Peyer's patch (tissue), 4 donors: ENCODE measurements at places on chromosomes 2 and 18. TPM values are rescaled to one million over a fixed set of nuclear protein-coding genes. Genes with fewer than 3 reads are reported as not detected.

GRCh38 chr2:20584399-20585358 lies 66.2 kb downstream of the HS1BP3 start:
- no peaks in the 10 kb centered on the region for H3K36me3 ChIP-seq
- no peaks in the 10 kb centered on the region for H3K4me1 ChIP-seq
- no peaks in the 10 kb centered on the region for H3K27me3 ChIP-seq
- peak overlapping the region; percentile 69 for H3K27ac ChIP-seq

DNA sequence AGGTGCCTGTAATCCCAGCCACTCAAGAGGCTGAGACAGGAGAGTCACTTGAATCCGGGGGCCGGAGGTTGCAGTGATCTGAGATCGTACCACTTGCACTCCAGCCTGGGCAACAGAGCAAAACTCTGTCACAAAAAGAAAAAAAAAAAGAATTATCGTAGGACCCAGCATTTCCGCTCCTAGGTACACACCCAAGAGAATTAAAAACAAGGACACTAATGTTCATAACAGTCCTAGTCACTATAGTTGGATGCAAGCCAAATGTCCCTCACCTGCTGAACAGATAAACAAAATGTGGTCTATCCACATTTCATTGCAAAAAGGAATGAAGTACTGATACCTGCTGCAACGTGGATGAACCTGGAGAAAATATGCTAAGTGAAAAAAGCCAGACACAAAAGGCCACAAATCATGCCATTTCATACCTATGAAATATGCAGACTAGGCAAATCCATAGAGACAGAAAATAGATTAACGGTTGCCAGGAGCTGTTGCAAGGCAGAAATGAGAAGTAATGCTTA lies 21.2 kb downstream of the ADRA2B start:
- H3K36me3 ChIP-seq, result no peaks in the 10 kb centered on the region
- no peak overlapping the region for H3K27ac ChIP-seq
- no peak overlapping the region for H3K4me3 ChIP-seq
- DNase-seq, result no peak

- no peaks in the 10 kb centered on the region for H3K4me1 ChIP-seq
- peak overlapping the region; percentile 42 for H3K27ac ChIP-seq
- no peaks in the 10 kb centered on the region for H3K27me3 ChIP-seq
- H3K36me3 ChIP-seq, result no peaks in the 10 kb centered on the region
- DNase-seq, result no peak
- peak overlapping the region; percentile 49 for H3K4me3 ChIP-seq
Observed at GRCh38 chr18:46334868-46335281, 230.7 kb downstream of the HAUS1 start.

- no peaks in the 10 kb centered on the region for H3K36me3 ChIP-seq
- DNase-seq, result peak; percentile 32
- no peaks in the 10 kb centered on the region for H3K27me3 ChIP-seq
- no peaks in the 10 kb centered on the region for H3K4me1 ChIP-seq
- H3K4me3 ChIP-seq, result no peak overlapping the region
Observed at GRCh38 chr18:80188643-80189530, 58.4 kb downstream of the PARD6G start.

- DNase-seq, result no peak
- H3K27me3 ChIP-seq, result no peaks in the 10 kb centered on the region
- no peaks in the 10 kb centered on the region for H3K36me3 ChIP-seq
- peak overlapping the region; percentile 66 for H3K27ac ChIP-seq
- H3K4me1 ChIP-seq, result no peaks in the 10 kb centered on the region
Observed at GRCh38 chr2:176140513-176141317, 10.6 kb upstream of the HOXD4 start.

GRCh38 chr2:66749566-66749965 lies 314.6 kb downstream of the MEIS1 start:
- H3K27me3 ChIP-seq, result no peaks in the 10 kb centered on the region
- no peak overlapping the region for H3K4me3 ChIP-seq
- DNase-seq, result no peak
- H3K27ac ChIP-seq, result no peak overlapping the region
- no peaks in the 10 kb centered on the region for H3K36me3 ChIP-seq

DNA sequence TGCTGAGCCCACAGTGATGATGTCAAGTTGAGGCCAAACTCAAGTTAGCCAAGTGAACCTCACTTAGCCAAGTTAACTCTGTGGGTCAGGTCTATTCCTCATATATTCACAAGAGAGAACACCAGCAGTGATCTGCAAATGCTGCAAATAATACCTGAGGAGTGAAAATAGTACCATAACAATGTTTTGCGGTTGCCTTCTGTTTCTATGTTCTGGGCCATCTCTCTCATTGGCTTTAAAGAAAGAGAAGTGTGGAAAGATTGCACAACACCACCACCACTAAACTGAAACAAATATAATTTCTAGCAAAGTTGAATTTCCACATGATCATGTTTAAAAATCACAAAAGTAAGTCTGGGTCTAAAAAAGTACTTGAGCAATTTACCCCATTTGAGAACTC lies 211.1 kb upstream of the GALNT5 start:
- no peaks in the 10 kb centered on the region for H3K27me3 ChIP-seq
- H3K27ac ChIP-seq, result no peak overlapping the region
- no peaks in the 10 kb centered on the region for H3K4me1 ChIP-seq
- no peaks in the 10 kb centered on the region for H3K36me3 ChIP-seq
- H3K4me3 ChIP-seq, result no peak overlapping the region

DNA sequence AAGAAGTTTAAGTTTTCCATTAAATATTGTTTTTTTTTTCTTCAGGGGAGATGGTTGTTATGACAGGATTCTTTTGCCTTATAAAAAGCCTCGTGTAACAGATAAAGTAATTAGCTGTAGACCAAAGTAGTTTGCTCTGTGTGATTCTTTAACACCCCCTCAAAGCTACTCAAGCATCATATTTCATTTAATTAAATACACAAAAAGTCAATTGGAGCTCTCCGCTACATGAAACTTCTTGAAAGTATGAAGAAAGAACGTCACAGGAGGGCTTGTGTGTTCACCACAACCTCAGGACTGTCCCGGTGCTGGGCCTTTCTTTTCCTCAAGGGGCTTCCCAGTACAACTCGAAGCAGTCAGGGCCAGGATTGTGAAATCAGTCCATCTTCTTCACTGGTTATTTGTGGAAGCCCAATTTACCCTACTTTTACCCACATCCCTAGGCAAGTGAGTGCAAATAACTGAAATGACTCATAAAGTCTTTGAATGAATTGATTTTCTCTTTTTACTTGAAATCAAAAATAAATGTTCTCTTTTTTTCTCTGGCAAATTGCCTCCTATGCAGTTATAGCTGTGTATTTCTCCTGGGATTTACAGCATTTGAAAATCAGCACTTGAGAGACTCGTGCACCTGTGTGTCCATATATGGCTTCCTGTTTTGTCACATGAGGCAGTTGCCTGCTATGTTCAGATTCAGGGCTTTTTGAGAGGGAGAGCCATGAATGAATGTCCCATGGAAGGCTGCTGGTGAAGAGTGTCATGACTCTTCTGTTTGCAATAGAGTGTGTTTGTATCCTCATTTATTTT lies 48.6 kb downstream of the LINC00305 start:
- no peaks in the 10 kb centered on the region for H3K4me1 ChIP-seq
- no peak overlapping the region for H3K4me3 ChIP-seq
- H3K36me3 ChIP-seq, result no peaks in the 10 kb centered on the region
- no peaks in the 10 kb centered on the region for H3K27me3 ChIP-seq

GRCh38 chr2:128008074-128008672 lies 19.7 kb downstream of the SAP130 start:
- H3K4me3 ChIP-seq, result no peak overlapping the region
- no peak overlapping the region for H3K27ac ChIP-seq
- no peaks in the 10 kb centered on the region for H3K4me1 ChIP-seq
- no peaks in the 10 kb centered on the region for H3K27me3 ChIP-seq
- no peak for DNase-seq
- no peaks in the 10 kb centered on the region for H3K36me3 ChIP-seq

- H3K4me1 ChIP-seq, result peaks cover 6% of the 10 kb centered on the region
- no peak overlapping the region for H3K4me3 ChIP-seq
- DNase-seq, result no peak
- H3K27me3 ChIP-seq, result no peaks in the 10 kb centered on the region
Observed at GRCh38 chr2:238155761-238156694, 2.7 kb upstream of the ERFE start.

- H3K27ac ChIP-seq, result no peak overlapping the region
- no peaks in the 10 kb centered on the region for H3K36me3 ChIP-seq
- no peak overlapping the region for H3K4me3 ChIP-seq
- peaks cover 26% of the 10 kb centered on the region for H3K4me1 ChIP-seq
- DNase-seq, result peak; percentile 81
- H3K27me3 ChIP-seq, result no peaks in the 10 kb centered on the region
Observed at GRCh38 chr18:48785091-48785614, 165.6 kb downstream of the SMAD7 start.

DNA sequence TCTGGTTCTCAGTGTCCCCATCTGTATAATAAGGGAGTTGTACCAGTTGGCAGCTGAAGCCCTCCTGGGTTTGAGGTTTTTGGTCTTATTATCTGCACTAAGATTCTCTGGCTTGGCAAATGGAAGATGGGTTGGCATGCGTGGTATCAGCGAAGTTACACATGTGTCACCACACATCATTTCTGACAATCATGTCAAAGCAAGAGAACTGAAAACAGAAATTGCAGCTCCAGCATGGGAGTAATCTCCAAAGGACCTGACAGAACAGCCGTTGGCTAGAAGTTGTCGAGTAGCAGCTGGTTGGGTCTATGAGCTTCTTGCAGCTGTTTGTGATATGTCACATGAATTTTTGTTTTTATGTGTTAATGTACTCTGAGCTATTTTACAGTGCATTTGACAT lies 317.4 kb downstream of the SLC4A3 start:
- H3K4me3 ChIP-seq, result no peak overlapping the region
- no peaks in the 10 kb centered on the region for H3K4me1 ChIP-seq
- no peaks in the 10 kb centered on the region for H3K36me3 ChIP-seq
- no peak overlapping the region for H3K27ac ChIP-seq

- no peak for DNase-seq
- no peak overlapping the region for H3K27ac ChIP-seq
- H3K27me3 ChIP-seq, result no peaks in the 10 kb centered on the region
Observed at GRCh38 chr18:32438173-32438572, 32.5 kb downstream of the GAREM1 start.

DNA sequence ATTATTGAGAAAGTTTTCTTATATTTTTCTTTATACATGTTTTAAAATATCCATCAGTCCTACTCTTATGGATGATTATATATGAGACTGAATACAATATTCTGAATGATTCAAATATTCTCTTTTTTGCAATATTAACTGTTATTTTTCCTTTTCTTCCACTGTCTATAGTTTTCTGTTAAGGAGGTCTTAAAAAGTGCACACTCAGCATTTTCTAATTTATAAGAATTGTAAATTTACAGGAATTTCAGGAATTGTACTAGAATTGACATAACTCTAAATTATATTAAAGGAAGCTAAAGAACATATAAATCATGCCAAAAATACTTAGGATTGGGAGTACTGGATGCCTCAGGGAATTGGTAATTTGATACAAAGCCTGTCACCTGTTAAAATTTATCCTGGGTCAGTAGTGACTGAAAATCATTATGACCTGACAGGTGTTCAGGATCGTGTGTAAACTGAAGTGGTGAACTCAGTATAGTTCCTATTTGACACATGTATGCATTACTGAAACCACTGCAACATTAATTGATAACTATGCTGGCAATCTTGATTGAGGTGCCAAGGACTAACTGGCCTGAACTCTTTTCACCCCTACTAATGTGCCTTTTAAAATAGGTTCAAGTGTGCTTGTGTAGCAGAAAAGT lies 30.4 kb downstream of the MSTN start:
- DNase-seq, result no peak
- no peaks in the 10 kb centered on the region for H3K27me3 ChIP-seq
- H3K36me3 ChIP-seq, result no peaks in the 10 kb centered on the region
- H3K4me1 ChIP-seq, result no peaks in the 10 kb centered on the region
- H3K27ac ChIP-seq, result no peak overlapping the region

- no peak overlapping the region for H3K4me3 ChIP-seq
- H3K4me1 ChIP-seq, result no peaks in the 10 kb centered on the region
- H3K27me3 ChIP-seq, result no peaks in the 10 kb centered on the region
Observed at GRCh38 chr2:184425083-184425482, 173.2 kb upstream of the ZNF804A start.

DNA sequence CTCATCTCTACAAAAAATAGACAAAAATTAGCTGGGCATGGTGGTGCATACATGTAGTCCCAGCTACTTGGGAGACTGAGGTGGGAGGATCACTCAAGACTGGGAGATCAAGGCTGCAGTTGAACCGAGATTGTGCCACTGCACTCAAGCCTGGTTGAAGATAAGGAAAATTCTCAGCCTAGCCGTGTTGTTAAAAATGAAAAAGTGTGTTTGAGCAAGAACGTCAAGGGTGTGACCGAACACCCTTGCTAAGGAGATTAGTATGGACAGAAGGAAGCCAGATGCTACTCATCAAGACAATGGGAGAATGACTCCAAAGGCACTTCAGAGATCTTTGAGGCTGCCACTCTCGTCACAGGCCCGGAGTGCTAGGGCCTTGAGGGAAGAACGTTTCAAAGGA lies 70.0 kb upstream of the NDUFV2 start:
- H3K4me3 ChIP-seq, result no peak overlapping the region
- H3K27me3 ChIP-seq, result no peaks in the 10 kb centered on the region
- no peak for DNase-seq
- no peaks in the 10 kb centered on the region for H3K36me3 ChIP-seq
- H3K4me1 ChIP-seq, result no peaks in the 10 kb centered on the region

DNA sequence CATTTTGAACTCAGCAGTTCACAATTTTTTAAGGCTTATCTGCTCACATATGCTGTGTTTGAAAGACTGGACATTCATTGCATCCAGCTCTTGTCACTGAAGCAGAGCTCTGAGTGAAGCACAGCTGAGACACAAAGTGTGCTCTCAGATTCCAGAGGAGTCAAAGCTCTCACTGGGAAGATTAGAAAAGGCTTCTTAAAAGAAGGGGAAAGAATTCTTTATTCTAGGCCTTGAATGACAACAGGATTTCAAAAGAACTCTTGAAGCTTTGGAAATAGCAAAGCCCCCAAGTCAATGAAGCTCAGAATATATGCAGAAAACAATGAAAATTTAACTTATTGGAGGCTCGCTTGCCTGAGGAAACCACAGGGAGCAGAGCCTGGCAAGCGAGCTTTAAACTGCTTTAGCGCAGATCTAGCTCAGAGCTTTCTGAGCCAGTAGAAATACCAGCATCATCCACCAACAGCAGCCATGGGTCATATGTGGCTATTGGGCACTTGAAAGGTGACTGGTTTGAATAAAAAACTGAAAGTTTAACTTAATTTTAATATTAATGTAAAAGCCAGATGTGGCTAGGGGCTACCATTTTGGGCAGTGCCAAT lies 369.7 kb downstream of the OSR1 start:
- no peaks in the 10 kb centered on the region for H3K4me1 ChIP-seq
- no peak overlapping the region for H3K4me3 ChIP-seq
- DNase-seq, result no peak
- no peaks in the 10 kb centered on the region for H3K27me3 ChIP-seq
- H3K36me3 ChIP-seq, result no peaks in the 10 kb centered on the region

- H3K27me3 ChIP-seq, result no peaks in the 10 kb centered on the region
- H3K36me3 ChIP-seq, result no peaks in the 10 kb centered on the region
- no peak for DNase-seq
- H3K4me3 ChIP-seq, result peak overlapping the region; percentile 36
Observed at GRCh38 chr18:23619388-23619881, 33.1 kb upstream of the NPC1 start.

CFC1 gene
- total RNA-seq, result not detected

CCDC102B gene
- 4.1 TPM for total RNA-seq

USP37 gene
- 44.6 TPM for total RNA-seq

ABCA12 gene
- not detected for total RNA-seq

DSG4 gene
- total RNA-seq, result 0.38 TPM

NAT8 gene
- 8.5 TPM for total RNA-seq

IL1A gene
- total RNA-seq, result not detected

DCC gene
- total RNA-seq, result not detected

CFAP210 gene
- not detected for total RNA-seq

TBR1 gene
- not detected for total RNA-seq
